ENCODE measurements at places on chromosomes 5 and 9. TPM values are rescaled to one million over a fixed set of nuclear protein-coding genes. Genes with fewer than 3 reads are reported as not detected.

Gene GRXCR2
- 0.31 TPM for total RNA-seq

Gene PLAC8L1
- 4.4 TPM for total RNA-seq

DNA sequence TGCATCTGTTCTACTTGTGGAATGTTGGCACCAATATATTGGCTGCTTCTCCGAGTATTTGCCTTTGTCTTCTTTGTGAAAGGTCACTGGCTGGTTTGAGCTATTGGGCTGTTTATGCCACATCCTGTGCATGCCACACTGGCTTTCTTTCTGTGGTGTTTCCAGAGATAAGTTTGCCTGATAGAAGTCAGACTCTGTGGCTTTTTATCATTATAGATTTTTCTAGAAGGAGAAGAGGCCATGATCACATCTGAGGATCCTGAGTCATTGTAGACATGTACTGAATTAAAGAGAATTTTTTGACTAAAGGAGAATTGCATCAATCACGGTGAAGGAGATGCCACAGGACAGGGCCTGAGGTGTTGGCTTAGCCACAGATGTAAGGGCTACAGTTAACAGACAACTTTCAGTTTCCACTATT, 26.5 kb upstream of the CDKN2B start:
- DNase-seq, result no peak

- DNase-seq, result no peak
These were observed 3.6 kb downstream of the SOHLH1 start for GRCh38 chr9:135695642-135696041.

- no peak for DNase-seq
These were observed 28.1 kb downstream of the ADGRD2 start for GRCh38 chr9:124478354-124478753.

GRCh38 chr5:127886081-127886480, 182.9 kb downstream of the CCDC192 start:
- no peak for DNase-seq
